ENCODE measurements at places on chromosomes 5 and 9. TPM values are rescaled to one million over a fixed set of nuclear protein-coding genes. Genes with fewer than 3 reads are reported as not detected.

LCN1 gene
- polyA plus RNA-seq, result not detected

CCDC69 gene
- 113 TPM for polyA plus RNA-seq

PCDHB7 gene
- polyA plus RNA-seq, result not detected

OLFML2A gene
- 1.2 TPM for polyA plus RNA-seq

GLRA1 gene
- polyA plus RNA-seq, result not detected

FGD3 gene
- 130 TPM for polyA plus RNA-seq

ADGRD2 gene
- polyA plus RNA-seq, result not detected

LRRC70 gene
- polyA plus RNA-seq, result 4.7 TPM

SH3PXD2B gene
- polyA plus RNA-seq, result not detected

ZNF354C gene
- polyA plus RNA-seq, result 2.2 TPM

NPDC1 gene
- 0.19 TPM for polyA plus RNA-seq

YTHDC2 gene
- polyA plus RNA-seq, result 14.9 TPM

PCDHB2 gene
- polyA plus RNA-seq, result 0.07 TPM

CTXN3 gene
- polyA plus RNA-seq, result not detected

PAEP gene
- not detected for polyA plus RNA-seq

PRRC2B gene
- polyA plus RNA-seq, result 64.5 TPM

GFI1B gene
- 0.63 TPM for polyA plus RNA-seq

TTF1 gene
- 16.3 TPM for polyA plus RNA-seq

ADAMTSL1 gene
- polyA plus RNA-seq, result not detected

UBE2QL1 gene
- polyA plus RNA-seq, result 0.32 TPM

PLAC8L1 gene
- polyA plus RNA-seq, result not detected

MRNIP gene
- 136 TPM for polyA plus RNA-seq

HOMER1 gene
- polyA plus RNA-seq, result 0.59 TPM

FAM120AOS gene
- 41.0 TPM for polyA plus RNA-seq

IFNA2 gene
- not detected for polyA plus RNA-seq

CATSPER3 gene
- polyA plus RNA-seq, result 1.3 TPM

C9 gene
- not detected for polyA plus RNA-seq

PRLR gene
- not detected for polyA plus RNA-seq

EFNA5 gene
- polyA plus RNA-seq, result not detected

UNC5A gene
- not detected for polyA plus RNA-seq

EIF4E1B gene
- not detected for polyA plus RNA-seq

HTR1A gene
- not detected for polyA plus RNA-seq

Data from B cell (primary cell).